Naive thymus-derived CD8-positive, alpha-beta T cell (primary cell): ENCODE measurements at places on chromosomes 13 and 19.
A peak's percentile ranks its signal among the peaks of the same experiment; 100 is the strongest.

DNA sequence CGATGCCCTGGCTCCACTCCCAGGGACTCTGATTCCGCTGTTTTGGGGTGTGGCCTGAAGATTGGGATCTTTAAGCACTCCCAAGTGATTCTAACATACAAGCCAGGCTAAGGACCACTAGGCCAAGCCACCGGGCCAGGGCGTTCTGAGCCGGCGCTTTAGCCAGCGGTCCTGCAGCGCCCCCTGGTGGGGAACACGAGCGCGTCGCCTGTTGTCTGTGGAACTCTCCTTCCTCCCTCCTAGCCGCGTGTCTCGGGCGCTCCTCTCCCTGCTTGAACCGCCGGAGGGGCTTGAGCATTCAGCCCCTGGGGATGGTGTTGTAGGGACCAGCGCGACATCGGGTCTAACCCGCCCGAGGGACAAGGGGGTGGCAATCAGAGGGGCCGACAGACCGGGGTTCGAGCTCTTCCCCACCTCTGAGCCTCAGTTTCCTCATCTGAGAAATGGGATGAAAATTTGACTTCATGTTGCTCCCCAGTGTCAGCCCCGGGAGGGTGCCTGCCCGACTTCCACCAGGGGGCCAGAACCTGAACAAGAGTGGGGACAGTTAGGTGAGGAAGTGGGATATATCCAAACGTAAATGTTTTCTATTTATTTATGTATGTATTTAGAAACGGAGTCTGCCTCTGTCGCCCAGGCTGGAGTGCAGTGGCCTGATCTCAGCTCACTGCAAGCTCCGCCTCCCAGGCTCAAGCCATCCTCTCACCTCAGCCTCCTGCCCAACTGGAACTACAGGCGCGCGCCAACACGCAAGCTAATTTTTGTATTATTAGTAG lies 18.0 kb upstream of the PNMA8B start:
- peak; percentile 74 for DNase-seq

DNA sequence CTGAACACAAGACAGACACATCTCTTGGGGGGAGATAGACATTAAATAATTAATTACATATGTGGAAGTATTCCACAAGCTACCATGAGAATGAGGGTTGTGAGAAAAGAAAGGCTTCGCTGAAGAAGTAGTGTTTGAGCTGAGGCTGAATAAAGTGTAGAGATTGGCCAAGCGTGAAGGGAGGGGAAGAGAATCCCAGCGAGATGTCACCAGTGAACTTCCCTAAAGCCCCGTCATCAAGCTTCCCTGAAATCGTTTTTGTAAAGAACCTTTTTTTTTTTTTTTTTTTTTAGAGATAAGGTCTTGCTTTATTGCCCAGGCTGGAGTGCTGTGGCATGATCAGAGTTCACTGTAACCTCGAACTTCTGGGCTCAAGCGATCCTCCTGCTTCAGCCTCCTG lies 235.2 kb downstream of the KCNRG start:
- DNase-seq, result no peak

- no peak for DNase-seq
These were observed 75.5 kb downstream of the TNFSF13B start for GRCh38 chr13:108345016-108345415.

DNA sequence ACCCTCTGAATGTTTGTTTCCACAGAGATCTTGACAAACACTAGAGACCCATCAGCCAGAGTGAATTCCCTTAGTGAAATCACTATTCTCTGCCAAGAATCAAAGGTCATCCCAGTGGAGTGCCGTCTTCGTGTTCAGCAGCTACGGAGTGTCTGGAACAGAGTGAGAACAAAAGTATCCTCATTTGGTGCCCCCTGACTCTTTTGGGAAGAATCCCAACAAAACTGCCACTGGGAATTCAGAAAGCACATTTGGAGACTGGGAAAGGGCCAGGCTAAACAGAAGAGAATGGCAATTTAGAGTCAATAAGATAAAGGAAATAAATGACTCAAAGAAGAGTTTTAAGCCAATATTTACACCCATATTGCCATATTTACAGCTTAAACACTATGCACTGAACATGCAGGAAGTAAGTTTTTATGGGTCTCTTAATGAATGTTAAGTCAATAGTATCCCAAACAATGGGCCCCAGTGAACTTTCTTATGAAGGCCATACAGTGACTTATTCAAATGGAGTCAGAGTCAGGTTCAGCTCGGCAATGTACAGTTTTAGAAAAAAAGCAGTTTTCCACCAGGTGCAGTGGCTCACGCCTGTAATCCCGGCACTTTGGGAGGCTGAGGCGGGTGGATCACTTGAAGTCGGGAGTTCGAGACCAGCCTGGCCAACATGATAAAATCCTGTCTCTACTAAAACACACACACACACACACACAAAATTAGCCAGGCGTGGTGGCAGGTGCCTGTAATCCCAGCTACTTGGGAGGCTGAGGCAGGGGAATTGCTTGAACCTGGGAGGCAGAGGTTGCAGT lies 392.6 kb downstream of the KLF5 start:
- DNase-seq, result no peak

GRCh38 chr13:88461272-88462009 lies 790.3 kb downstream of the SLITRK5 start:
- DNase-seq, result no peak

DNA sequence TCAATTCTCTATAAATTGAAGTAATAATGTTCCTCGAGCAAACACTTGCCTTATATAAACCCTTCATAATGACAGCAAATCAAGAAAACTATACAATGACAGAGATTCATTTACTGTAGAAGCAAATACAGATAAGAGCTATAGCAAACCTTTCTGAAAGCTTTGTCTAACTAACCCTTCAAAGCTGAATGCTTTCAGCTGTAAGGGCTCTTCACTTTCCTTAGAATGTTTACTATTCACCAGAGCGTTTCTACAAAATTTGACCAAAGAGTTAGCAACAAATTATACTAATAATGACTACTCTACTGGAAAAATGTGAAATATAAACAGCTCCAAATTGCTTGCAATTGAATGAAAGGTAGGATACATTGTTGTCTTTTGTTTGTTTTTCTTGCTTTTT lies 218.1 kb downstream of the SLITRK5 start:
- DNase-seq, result no peak

- no peak for DNase-seq
These were observed 21.2 kb downstream of the SIGLEC7 start for GRCh38 chr19:51163257-51163656.

- no peak for DNase-seq
These were observed 70.2 kb downstream of the SPACA7 start for GRCh38 chr13:112446347-112446861.

DNA sequence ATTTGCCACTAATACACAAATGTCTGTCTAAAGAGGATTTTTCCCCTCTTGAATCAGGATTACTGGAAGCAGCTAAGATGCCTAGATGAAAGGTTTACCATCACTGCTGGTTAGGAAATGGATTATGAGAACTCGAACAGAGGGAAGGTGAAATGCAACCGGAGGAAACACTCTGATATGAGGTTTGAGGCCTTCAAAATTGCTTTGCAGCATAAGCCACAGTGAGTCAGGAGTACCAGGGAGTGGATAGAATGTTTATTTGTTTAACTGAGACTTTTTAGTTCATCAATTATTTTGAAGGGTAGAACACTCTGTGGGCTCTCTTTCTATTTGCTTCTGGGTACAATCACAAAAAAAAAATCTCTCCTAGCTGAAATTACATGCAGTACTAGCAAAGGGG lies 18.1 kb downstream of the CDADC1 start:
- no peak for DNase-seq

- DNase-seq, result no peak
These were observed 335.2 kb downstream of the SLITRK1 start for GRCh38 chr13:83547043-83547442.

DNA sequence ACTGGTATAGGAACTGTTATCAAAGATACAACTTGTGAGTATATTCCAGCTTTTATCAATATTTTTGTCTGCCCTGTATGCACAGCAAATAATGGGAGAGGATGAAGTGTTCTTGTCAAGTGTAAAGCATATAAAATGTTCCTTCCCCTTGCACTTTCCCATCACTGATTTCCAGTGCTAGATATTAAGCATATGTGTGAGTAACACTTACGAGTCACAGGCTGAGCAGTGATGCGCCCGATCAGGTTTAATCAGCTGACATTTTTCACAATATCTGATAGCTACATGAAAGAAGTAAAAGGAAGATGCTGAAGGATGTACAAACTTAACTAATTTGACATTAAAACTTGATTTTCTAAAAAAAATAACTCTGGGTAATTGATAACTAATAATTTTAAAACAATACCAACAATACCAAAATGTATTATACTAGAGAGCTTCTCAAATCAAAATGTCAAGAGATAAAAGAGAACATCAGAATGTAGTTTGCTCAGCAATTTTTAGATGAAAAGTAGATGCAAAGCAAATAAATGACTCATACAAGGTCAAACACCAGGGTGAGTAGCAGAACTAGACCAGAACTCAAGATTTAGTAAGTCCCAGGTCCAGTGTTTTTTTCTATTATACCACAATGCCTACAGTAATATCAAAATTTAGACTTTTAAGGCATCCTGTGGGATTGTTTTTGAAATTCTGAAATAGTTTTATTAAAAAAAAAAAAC lies 56.4 kb downstream of the ZDHHC20 start:
- no peak for DNase-seq

- no peak for DNase-seq
These were observed 11.2 kb downstream of the KRTDAP start for GRCh38 chr19:35478794-35479677.

DNA sequence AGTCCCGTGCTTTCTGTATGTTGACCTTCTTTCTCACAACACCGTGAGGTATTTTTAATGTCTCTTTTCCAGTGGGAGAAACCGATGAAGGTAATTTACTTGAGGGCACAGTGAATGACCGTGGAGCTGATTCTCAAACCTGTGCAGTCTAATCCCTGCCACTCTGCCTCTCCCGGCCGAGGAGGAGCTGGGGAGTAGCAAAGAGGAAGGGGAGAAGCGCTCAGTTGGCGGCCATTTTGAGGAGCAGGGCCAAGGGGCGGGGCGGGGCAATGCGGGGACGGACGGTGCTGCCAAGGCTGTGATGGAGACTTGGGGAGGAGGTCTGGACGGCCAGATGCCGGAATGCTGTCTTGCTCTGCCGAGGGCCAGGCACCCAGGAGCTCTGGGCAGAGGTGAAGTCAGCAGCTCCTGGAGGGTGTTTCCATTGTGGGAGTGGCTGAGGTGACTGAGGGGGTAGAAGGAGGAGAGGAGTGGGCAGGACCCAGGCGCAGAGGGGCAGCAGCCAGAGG lies 12.4 kb upstream of the RANBP3 start:
- no peak for DNase-seq

DNA sequence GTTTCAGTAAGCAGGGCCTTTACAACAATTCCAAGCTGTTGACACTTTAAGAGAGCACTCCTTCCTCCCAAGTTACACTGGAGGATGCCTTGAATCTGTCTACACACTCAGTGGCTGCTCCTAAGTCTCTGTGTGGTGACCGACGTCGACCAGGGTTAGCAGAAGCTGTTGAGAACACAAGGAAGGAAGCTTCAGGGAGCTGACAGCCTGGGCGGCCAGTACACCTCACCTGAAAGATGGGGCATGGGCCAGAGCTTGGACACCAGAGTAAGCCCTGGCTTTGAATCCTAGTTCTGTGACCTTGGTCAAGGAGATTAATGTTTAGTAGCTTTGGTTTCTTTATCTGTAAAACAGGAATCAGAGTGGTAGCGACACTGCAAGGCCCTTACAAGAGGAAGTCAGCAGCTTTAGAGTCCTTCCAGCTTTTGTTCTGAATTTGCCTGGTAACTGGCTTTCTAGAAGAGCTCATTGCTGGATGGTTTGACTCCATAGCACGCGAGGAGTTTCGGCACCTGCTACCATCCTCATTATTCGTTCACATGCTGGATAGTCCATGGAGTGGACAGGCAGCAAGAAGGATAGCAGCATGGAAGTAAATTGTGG lies 214.2 kb downstream of the FGF9 start:
- no peak for DNase-seq
